Aorta (tissue), 5 donors: ENCODE measurements at places on chromosomes 4 and X. TPM values are rescaled to one million over a fixed set of nuclear protein-coding genes. Genes with fewer than 3 reads are reported as not detected.

DNA sequence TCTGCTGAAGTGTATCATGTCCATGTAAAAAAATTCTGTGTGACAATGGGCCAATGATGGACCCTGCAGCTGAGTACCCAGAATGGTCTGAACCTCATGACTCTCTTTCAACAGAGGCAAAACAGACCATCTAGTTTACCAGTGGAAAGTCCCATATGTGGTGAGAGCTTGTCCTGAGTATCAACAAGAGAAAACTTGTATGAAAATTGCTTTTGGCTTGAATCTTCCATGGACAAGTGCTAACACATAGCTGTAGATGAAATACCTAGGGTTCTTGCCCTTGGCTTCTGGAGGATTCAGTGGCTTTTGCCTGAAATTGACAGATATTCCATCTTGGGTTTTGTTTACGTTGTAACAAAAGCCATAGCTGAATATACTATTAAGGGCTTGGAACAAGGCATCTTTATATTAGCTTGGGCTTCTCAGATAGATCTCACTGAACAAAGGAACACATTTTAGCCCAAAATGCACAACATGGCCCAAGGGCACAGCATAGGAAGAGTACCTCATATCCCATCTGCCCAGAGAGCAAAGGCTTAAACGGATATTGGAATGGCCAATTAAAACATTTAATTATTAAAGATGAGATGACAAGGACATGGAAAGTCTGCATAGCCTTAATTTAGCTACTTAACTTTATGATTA, 128.5 kb upstream of the HPGD start:
- H3K4me1 ChIP-seq = no peaks in the 10 kb centered on the region
- H3K27ac ChIP-seq = no peak overlapping the region
- no peak for DNase-seq
- H3K36me3 ChIP-seq = no peaks in the 10 kb centered on the region
- no peak overlapping the region for H3K4me3 ChIP-seq

DNA sequence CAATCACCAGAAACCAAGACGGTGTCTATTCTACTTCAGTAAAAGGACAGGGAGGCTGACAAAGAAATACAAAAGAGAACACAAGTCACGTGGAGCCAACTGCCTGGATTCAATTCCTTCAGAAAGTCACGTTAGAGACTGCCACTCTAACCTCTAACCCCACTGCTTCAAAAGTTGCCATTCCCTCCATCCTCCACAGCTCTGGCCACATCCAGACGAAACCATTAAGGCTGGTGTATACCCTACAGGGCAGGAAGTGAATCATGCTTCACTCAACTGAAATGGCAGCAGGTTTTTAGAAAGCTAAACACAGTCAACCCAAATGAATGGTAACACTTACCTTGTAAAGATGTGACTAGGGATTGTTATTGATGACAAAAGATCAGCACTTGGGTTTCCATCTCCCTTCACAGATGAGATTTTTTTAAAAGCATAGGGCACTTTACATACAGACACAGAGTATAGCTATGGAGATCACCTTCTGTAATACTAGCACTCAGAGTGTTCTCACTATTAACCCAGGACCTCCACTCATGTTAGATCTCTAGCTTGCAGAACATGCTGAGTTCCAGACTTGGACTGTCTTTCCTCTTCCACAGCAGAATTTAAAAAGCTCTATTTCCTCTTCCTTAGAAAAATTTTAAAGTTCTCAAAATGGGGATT, 37.4 kb downstream of the MAML3 start:
- no peaks in the 10 kb centered on the region for H3K36me3 ChIP-seq
- DNase-seq = no peak
- H3K27ac ChIP-seq = no peak overlapping the region
- H3K4me1 ChIP-seq = no peaks in the 10 kb centered on the region
- H3K27me3 ChIP-seq = no peaks in the 10 kb centered on the region
- H3K4me3 ChIP-seq = no peak overlapping the region

GRCh38 chrX:39491548-39492297, 606.0 kb downstream of the BCOR start:
- no peak for DNase-seq
- H3K36me3 ChIP-seq = no peaks in the 10 kb centered on the region
- H3K4me1 ChIP-seq = no peaks in the 10 kb centered on the region
- H3K27ac ChIP-seq = no peak overlapping the region
- no peaks in the 10 kb centered on the region for H3K27me3 ChIP-seq
- H3K4me3 ChIP-seq = no peak overlapping the region

DNA sequence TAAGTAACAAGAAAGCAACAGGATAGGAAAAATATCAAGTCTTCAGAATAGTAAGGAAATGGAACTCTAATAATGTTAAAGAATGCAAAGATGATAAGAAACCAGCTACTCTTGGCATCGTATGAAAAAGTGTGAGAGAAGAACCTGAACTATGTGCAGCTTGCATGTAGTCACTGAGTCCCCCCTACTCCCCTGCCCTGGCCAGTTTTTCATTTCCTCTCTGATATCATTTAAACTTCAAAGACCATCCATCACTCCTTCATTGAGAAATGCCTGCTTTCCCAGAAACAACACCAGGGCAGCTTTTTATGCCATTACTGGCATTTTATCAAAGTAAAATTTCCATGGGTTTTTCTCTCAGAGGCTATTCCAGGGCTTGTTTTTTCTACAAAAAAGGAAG, 28.1 kb downstream of the INPP4B start:
- no peaks in the 10 kb centered on the region for H3K36me3 ChIP-seq
- H3K27me3 ChIP-seq = no peaks in the 10 kb centered on the region
- H3K4me3 ChIP-seq = peak overlapping the region; percentile 41
- H3K27ac ChIP-seq = peak overlapping the region; percentile 71

- no peak overlapping the region for H3K27ac ChIP-seq
- H3K4me3 ChIP-seq = no peak overlapping the region
- no peak for DNase-seq
- H3K4me1 ChIP-seq = no peaks in the 10 kb centered on the region
Measured at GRCh38 chr4:22413471-22413870, 102.4 kb downstream of the ADGRA3 start.

DNA sequence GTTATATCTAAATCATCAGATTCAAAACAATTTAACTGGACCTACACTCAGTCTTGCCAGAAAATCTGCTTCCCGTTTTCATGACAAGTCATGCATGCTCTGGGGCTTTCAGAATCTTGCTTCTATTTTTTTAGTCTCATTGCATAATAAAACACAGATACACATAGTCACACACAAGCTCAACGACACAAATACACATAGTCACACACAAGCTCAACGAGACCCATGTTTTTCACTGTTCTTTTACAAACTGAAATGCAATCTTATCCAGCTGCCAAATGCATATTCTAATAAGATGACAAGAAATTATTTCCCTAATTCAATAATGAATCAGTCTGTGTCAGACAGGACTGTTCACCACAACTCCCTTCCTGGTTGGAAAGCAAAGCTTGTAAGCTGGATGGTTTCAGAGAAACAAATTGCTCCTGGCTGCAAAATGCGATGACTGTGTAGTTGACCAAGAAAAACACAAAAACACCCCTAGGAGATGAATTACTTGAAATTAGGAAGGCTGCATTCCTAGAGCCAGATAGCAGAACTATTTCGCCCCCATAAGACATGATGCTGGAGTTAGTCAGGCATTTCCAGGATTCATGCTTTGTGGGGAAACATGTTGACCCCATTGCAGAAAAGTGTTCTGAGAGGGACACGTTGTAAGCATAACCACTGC, 208.7 kb downstream of the CHIC2 start:
- no peaks in the 10 kb centered on the region for H3K27me3 ChIP-seq
- no peaks in the 10 kb centered on the region for H3K36me3 ChIP-seq
- peaks cover 3% of the 10 kb centered on the region for H3K4me1 ChIP-seq
- no peak for DNase-seq

DNA sequence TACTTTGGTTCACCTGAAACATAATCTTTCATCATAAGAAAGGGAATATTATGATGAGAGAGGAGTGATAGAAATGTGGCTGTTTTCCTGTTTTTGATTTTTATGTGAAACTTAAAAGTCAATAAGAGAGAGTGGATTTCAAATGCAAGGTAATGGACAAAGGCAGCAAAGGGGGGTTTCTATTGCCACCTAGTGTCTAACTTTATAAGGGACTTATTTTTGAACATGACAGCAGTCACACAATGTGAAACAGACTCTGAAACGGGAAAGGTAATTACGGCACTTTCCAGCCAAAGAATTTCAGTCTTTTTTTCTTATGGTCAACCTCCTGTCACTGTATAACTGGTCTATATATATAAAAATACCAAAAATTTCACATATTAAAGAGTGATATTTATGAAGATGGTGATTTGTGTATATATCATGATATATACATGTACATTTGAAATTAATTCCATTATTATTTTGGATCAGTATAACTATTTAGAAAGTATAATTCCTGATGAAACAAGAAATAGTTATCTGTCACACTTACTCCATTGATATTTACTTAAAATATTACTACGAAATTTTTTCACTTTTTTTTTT, 127.1 kb downstream of the FBXO8 start:
- no peak overlapping the region for H3K27ac ChIP-seq
- DNase-seq = no peak
- no peaks in the 10 kb centered on the region for H3K36me3 ChIP-seq
- no peak overlapping the region for H3K4me3 ChIP-seq

- H3K27me3 ChIP-seq = no peaks in the 10 kb centered on the region
- no peak overlapping the region for H3K27ac ChIP-seq
- DNase-seq = no peak
- H3K4me3 ChIP-seq = no peak overlapping the region
Measured at GRCh38 chrX:71615954-71616353, 2.4 kb downstream of the CXCR3 start.

SHOX gene
- total RNA-seq = not detected

DCAF12L2 gene
- not detected for total RNA-seq

MAGED4B gene
- total RNA-seq = 9.6 TPM

CCSER1 gene
- 9.5 TPM for total RNA-seq

SMR3B gene
- not detected for total RNA-seq

SPANXA2 gene
- total RNA-seq = not detected
